ENCODE measurements at places on chromosomes 16 and 17.

DNA sequence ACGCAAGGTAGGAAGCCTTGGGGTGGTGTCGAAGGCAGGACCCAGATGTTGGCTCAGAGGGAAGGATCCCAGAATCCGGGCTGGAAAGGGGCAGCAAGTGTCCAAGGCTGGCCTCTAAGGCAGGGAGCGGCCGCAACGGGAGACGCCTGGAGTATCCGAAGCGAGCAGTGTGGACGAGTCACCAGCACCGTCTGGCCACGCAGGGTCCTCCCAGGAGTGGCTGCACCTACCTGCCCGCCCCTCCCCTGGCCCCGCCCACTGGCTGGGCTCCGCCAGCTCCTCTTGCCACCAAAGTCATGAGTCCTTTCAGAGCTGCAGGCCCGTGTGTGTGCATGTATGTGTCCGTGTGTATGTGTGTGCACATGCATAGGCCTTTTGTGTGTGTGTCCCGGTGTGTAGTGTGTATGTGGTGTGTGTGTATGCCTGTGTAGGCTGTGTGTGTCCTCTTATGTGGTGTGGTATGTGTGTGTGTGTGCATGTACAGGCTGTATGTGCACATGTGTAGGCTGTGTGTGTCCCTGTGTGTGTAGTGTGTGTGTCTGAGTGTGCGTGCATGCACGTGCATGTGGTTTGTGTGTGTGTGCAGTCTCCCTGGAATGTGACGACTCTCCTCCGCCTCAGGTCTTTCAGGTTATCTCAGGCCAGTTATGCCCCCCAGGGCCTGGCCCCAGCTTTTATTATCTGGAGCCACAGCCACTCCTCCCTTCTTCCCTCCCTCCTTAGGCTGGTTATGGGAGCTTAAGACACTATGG lies at the start of gene PRSS8:
Gene PRSS8, minus strand, starts transcription at position 193 of the 752 bp plus-strand sequence. CDS start 229 bp downstream, outside the sequence.
- DNase-seq, result no peak

DNA sequence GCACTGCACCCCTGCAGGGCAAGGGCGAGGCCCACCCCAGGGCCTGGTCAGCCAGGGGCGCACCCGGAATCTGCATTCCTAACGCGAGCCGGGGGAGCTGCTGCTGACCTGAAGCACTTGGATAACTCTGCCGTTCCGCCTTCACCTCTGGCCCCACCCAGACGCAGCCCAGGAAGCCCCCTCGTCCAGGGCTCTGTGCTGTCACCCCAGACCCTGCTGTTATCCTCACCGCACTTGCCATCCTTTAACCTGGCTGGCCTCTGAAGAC lies 13.3 kb upstream of the PABPN1L start:
- no peak for DNase-seq

GRCh38 chr17:59666235-59666634 lies 41.0 kb downstream of the PTRH2 start:
- no peak for DNase-seq

DNA sequence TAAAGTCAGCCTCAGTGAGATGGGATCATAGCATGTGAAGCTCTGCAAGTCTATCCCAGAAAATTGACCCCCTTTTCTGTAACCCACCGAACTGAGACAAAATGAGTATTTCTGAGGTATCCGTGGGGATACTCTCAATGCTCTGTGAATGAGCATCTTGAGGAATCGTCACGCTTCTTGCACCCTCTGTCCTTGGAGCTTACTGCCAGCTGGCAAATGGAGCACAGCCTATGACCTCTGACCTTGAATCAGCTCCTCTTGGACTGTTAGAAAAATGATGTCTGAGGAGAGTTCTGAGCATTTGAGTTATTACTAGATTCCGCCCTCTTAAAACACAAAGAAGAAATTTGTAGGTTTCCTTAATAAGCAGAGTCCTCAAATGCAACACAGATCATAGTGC lies 342.1 kb downstream of the ZFHX3 start:
- DNase-seq, result no peak

DNA sequence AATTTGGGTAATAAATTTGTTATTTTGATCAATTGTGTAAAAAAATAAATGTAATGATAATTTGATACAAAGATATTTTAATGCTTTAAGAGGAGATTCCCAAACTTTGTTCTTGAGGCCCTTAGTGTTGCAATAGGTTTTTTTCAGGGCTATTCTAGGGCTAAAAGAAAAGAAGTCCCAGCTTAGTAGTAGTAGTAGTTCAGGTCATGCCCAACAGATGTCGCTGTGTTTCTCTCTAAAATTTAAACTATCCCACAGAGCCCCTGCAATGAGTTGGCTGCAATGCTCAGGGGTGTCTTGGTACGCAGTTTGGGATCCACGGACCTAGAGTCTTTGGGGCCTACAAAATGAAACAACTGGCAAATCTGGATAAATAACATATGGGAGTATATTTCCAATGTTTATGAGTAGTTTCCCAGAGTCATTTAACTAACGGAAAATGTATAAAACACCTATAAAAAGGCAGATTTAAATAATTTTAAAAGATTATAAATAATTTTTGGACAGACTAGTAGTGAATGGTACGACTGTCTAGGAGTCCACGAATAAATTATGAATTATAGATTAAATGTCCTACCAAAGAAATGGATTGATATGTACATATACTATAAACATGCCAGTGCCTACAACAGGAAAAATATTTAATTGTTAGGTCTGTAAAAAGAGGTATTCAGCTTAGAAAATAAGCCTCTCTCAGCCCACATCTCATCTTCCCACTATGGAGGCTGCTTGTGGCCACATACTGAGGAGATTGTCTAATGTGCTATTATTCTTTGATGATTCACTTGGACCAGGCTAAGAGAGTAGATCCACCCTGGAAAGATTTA lies 228.5 kb upstream of the PMFBP1 start:
- DNase-seq, result no peak

- DNase-seq, result no peak
Observed at GRCh38 chr16:70576431-70577255, 53.0 kb downstream of the SF3B3 start.

Data from NCI-H510A (cell line).